ENCODE measurements at places on chromosomes 1 and 21. TPM values are rescaled to one million over a fixed set of nuclear protein-coding genes. Genes with fewer than 3 reads are reported as not detected.

GRCh38 chr1:213041443-213041842 lies 9.6 kb upstream of the RPS6KC1 start:
- peaks cover 10% of the 10 kb centered on the region for H3K4me1 ChIP-seq
- no peak overlapping the region for H3K27ac ChIP-seq
- H3K27me3 ChIP-seq, result peaks cover 15% of the 10 kb centered on the region
- no peak for DNase-seq
- no peaks in the 10 kb centered on the region for H3K36me3 ChIP-seq
- no peak overlapping the region for H3K4me3 ChIP-seq

- peaks cover 46% of the 10 kb centered on the region for H3K4me1 ChIP-seq
- H3K27me3 ChIP-seq, result peaks cover 48% of the 10 kb centered on the region
- H3K27ac ChIP-seq, result no peak overlapping the region
- H3K4me3 ChIP-seq, result no peak overlapping the region
- H3K36me3 ChIP-seq, result peaks cover 12% of the 10 kb centered on the region
- peak; percentile 48 for DNase-seq
These were observed 3.0 kb upstream of the ID3 start for GRCh38 chr1:23562137-23562876.

DNA sequence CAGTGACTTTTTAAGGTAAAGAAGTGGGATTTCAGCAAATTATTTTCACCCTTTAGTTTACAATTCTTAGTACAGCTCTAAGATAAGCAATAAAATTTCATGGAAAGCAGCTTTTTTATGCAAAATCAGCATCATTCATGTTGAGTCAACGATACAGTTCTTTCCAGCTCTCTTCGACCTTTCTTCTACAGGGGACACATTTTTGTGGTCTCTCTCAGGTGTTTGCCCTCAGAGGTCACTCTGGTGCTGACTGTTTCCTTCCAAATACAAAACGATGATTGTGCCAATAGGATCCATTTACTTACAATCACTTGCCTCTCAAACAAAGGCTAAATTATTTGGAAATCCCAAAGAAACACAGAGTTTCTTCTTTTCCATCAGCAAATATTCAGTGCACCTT lies 51.0 kb downstream of the PSMG1 start:
- no peak for DNase-seq
- H3K36me3 ChIP-seq, result no peaks in the 10 kb centered on the region
- peaks cover 13% of the 10 kb centered on the region for H3K27me3 ChIP-seq
- no peak overlapping the region for H3K4me3 ChIP-seq
- no peaks in the 10 kb centered on the region for H3K4me1 ChIP-seq

GRCh38 chr21:22154579-22155274 lies 1156.5 kb downstream of the NCAM2 start:
- no peaks in the 10 kb centered on the region for H3K36me3 ChIP-seq
- H3K4me1 ChIP-seq, result no peaks in the 10 kb centered on the region
- no peak overlapping the region for H3K27ac ChIP-seq
- no peak for DNase-seq

DNA sequence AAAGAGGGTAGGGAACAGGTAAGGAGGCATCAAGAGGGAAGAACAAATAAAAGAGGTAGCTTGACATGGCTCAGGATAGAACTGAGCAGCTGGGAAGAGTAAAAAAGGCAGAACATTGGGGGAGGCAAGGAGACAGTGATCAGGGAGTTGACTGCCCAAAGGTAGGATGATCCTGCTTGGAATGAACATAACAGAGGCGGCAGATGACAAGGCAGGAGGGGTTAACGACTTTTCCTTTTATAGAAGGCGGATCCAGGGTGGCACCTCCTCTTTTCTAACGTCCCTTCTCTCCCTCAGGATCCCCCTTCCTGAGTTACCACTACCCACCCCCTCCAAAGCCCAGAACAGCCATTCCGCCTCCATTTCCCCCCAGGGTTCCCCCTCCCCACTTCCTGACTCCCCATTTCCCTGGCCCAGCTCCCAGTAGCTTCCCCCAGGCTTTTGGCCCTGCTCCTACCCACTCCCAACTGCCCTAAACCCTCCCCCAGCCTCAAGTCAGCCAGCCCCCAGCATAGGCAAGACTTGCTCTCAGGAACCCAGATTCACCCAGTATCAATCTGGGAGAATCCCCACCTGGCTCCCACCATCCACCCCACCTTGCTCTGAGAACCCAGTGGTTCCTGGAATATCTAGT lies 769 bp upstream of the ADAMTS4 start:
- no peak overlapping the region for H3K4me3 ChIP-seq
- peaks cover 21% of the 10 kb centered on the region for H3K36me3 ChIP-seq
- H3K4me1 ChIP-seq, result peaks cover 82% of the 10 kb centered on the region
- no peak for DNase-seq
- H3K27me3 ChIP-seq, result no peaks in the 10 kb centered on the region

GRCh38 chr1:3480369-3480719 lies 25.9 kb downstream of the ARHGEF16 start:
- no peaks in the 10 kb centered on the region for H3K27me3 ChIP-seq
- no peaks in the 10 kb centered on the region for H3K36me3 ChIP-seq

- peak; percentile 28 for DNase-seq
- H3K27ac ChIP-seq, result peak overlapping the region; percentile 62
- H3K4me3 ChIP-seq, result no peak overlapping the region
- peaks cover 53% of the 10 kb centered on the region for H3K36me3 ChIP-seq
- H3K4me1 ChIP-seq, result peaks cover 11% of the 10 kb centered on the region
These were observed 66.3 kb downstream of the RABGAP1L start for GRCh38 chr1:174225499-174226204.

DNA sequence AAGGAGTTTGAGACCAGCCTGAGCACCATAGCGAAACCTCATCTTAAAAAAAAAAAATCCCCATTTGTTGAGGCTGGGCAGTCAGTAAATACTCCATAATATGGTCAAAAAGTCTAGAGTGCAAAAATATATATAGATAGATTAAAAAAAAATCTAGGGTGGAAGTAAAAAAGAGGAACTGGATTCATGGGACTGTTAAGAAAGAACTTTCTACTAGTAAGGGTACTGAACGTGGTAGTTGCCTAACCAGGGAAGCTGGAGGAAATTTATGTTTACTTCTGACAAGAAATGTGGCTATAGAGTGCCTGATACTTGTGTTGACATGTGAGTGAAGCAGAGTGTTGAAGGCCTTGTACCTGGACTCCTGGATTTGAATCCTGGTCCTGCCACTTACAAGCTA lies 265.9 kb upstream of the FAM78B start:
- no peaks in the 10 kb centered on the region for H3K4me1 ChIP-seq
- H3K27me3 ChIP-seq, result no peaks in the 10 kb centered on the region
- DNase-seq, result no peak

- H3K36me3 ChIP-seq, result no peaks in the 10 kb centered on the region
- H3K27ac ChIP-seq, result no peak overlapping the region
- no peaks in the 10 kb centered on the region for H3K4me1 ChIP-seq
These were observed 74.7 kb downstream of the RGS18 start for GRCh38 chr1:192232817-192233417.

DNA sequence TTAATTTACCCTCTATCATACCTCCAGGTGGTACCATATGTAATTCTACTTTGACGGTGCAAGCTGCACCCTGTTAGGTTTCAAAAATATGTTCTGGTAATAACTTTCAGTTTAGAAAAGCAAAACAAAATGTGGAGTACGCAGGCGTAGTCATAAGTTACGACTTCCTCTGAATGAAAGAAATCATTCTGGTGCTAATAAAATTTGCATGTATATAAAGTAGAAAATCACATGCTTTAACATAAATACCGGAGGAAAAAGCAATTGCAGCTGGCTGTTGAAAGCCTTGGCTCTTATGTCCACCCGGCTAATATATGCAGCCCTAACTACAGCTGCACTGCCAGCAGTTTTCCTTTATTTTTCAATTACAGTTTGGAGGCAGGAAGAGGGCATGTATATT lies 65.2 kb upstream of the TMPRSS15 start:
- H3K27ac ChIP-seq, result no peak overlapping the region
- H3K36me3 ChIP-seq, result no peaks in the 10 kb centered on the region
- no peaks in the 10 kb centered on the region for H3K4me1 ChIP-seq
- no peak for DNase-seq
- H3K27me3 ChIP-seq, result no peaks in the 10 kb centered on the region

GRCh38 chr1:26602378-26602959 lies 72.9 kb downstream of the RPS6KA1 start:
- H3K4me3 ChIP-seq, result no peak overlapping the region
- H3K27me3 ChIP-seq, result peaks cover 17% of the 10 kb centered on the region
- H3K4me1 ChIP-seq, result peaks cover 23% of the 10 kb centered on the region

DNA sequence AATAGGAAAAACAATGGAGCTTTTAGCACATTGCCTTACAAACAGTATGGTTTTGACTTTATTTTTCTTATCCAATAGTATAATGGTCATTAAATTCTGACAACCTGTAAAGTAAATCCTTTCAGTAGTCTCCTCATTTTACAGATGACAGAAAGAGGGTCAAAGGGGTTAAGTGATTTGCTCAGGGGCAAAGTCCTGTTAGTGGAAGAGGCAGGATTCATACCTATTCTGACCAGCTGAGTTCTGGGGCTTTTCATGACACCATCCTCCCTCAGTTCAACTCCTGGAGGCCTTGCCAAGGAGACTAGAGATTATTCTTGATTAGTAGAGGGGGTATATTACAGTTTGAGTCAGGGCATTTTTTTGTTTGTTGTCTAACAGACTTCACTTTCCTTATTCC lies 278.7 kb upstream of the DUSP10 start:
- H3K4me3 ChIP-seq, result no peak overlapping the region
- H3K4me1 ChIP-seq, result no peaks in the 10 kb centered on the region
- H3K36me3 ChIP-seq, result no peaks in the 10 kb centered on the region
- peaks cover 8% of the 10 kb centered on the region for H3K27me3 ChIP-seq
- no peak overlapping the region for H3K27ac ChIP-seq
- no peak for DNase-seq

GRCh38 chr1:24693827-24694379 lies 50.8 kb downstream of the SRRM1 start:
- H3K36me3 ChIP-seq, result no peaks in the 10 kb centered on the region
- H3K4me3 ChIP-seq, result no peak overlapping the region
- DNase-seq, result no peak
- H3K4me1 ChIP-seq, result peaks cover 12% of the 10 kb centered on the region
- H3K27me3 ChIP-seq, result peaks cover 15% of the 10 kb centered on the region

CYP4X1 gene
- total RNA-seq, result not detected

LRIG2 gene
- total RNA-seq, result 13.7 TPM

RAB7B gene
- total RNA-seq, result not detected

NPHP4 gene
- total RNA-seq, result 17.2 TPM

GJA8 gene
- total RNA-seq, result not detected

HMGN1 gene
- total RNA-seq, result 409 TPM
